ENCODE measurements at places on chromosomes 1 and 21.

GRCh38 chr1:199619223-199619622 is 408.3 kb upstream of the NR5A2 start:
- peak; percentile 81 for DNase-seq

DNA sequence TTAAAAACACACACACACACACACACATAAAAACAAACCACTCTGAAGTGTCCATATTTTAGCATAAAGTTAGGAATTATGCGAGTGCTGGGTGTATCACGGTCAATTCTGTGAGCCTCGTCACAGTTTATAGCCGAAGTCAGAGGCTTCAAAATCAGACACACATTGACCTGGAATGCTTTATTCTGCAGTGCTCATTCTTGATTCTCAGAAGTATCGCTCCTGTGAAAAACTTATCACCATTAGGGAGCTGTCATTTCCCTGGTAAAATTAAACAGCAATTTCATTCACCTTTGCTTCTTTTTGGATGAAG is 8.7 kb upstream of the IRF2BP2 start:
- no peak for DNase-seq

GRCh38 chr1:208614610-208615009 is 370.4 kb upstream of the PLXNA2 start:
- DNase-seq: no peak

DNA sequence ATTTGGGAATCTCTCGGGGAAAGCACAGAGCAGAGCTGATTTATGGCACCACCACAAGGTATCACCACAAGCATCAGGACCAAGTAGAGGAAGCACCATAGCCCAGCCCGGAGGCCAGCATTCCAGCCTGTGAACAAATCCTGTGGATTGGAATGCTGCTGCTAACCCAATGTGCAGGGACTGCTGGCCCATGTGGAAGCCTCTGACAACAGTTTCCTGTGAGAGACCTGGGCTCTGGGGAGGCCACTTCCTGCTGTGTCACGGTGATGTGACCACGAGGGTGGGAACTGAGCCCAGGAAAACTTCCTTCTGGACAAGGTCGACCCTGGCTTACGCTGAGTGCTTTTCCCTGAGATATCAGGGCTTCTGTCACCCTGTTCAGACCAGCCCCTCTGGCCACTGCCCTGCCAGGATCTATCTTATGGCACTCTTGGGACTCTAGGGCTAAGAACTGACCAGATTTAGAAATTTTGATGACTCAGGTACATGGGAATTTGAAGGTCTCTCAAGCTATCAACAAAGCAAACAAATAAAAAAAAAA is 88.3 kb upstream of the NGF start:
- peak; percentile 75 for DNase-seq

- DNase-seq: no peak
Measured at GRCh38 chr1:153803470-153804056, 28.4 kb downstream of the SLC27A3 start.

- DNase-seq: peak; percentile 12
Measured at GRCh38 chr1:182888736-182889531, 49.8 kb downstream of the DHX9 start.

Data from trophoblast cell (in vitro differentiated cells and primary cell).